ENCODE measurements at places on chromosomes 5 and 9. TPM values are rescaled to one million over a fixed set of nuclear protein-coding genes. Genes with fewer than 3 reads are reported as not detected.

DNA sequence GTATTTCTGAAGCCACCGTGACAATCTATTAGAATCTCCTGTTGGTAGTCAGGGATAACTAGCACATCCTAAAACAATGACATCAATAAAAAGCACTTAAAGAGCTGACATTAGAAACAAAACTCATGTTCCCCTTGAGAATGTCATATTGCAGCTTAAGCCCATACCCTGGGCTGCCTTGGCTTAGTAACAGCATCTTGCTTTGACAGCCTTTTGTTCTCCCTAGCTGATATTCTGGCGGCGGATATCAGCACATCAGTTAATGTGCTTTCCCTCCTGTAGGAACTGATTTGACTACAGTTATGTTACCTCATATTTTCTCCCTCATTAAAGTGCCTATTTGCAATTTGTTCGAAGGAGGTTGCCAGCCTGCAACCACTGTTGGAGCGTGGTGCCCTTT lies 214.1 kb downstream of the CD180 start:
- no peak for DNase-seq

DNA sequence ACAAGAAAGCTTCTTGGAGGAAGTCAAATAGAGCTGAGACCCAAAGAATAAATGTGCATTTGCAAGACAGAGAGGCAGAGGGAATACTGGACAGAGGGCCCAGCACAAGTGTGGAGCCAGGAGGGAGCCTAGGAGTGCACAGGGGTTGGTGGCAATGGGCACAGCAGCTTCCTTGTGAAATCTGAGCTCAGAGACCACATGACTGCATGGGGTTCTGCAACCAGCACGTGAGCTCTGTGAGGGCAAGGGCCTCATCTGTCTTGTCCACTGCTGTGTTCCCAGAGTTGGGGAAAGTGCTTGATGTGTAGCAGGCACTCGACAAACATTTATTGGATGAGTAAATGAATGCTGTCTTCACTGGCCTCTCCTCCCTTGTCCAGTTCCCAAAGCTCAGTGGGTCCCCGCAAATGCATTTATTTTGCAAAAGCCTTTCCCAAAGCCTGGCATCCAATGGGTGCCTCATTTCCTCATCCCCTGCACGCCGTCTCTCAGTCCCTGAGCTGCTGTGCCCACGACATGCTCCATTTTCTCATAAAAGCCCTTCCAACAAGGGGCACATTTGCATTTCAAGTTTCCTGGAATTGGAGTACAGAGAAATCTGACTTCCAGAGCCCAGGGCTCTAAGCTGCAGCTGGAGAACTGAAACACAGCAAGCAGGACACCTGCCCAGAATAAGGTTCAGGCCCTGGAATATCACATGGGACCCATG lies 58.5 kb downstream of the KCNIP1 start:
- no peak for DNase-seq

DNA sequence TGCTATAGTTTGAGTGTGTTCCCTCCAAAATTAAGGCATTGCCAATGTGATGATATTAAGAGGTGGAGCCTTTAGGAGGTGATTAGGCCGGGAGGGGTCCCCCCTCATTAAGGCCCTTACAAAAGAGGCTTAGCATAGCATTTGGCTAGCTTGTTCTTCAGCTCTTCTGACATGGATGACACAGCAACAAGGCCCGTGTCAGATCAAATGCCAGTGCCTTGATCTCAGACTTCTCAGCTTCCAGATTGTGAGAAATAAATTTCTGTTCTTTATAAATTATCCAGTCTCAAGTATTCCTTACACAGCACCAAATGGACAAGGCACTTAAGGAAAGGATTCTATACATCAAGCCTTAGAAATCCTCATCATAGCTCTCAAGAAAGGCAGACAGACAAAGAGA lies 31.8 kb downstream of the SLC38A9 start:
- no peak for DNase-seq

GRCh38 chr9:97510797-97511654 lies 9.6 kb downstream of the TMOD1 start:
- DNase-seq: no peak

DNA sequence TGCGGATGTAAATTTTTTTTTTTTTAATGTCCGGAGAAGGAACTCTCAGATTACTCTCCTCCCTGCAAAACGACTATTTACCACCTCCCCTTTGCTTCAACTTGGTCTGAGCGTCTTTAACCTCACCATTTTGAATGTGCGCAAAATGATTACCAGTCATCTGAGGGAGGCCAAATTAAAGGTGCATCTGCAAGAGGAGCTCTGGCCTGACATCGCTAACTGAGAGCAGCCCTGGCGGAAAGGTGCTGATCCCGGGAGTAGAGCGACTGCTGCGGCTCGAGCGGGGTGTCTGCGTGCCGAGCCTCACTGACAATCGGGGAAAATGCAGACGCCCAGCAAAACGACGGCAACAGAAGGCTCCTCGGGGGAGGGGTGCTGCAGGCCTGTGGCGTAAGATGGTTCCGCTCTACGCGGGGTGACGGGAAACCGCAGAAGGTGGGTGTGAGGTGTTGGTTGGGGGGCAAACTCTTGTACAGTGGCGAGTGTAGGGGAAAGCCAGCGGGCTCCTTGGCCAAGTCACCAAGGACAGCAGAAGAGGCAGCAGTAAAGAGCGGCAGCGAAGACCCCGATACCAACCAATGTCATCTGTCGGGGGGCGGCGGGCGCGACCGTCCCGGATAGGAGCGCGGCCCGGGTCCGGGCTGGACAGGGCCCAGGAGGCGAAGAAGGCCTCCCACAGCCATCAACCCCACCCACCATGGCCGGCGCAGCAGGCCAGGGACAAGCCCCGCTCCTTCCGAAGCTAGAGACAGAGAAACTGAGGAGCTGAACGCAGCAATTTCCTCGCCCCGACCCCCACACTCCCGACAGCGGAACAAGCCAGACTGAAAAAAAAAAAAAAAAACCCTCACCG lies 557 bp downstream of the PJA2 start:
- peak; percentile 88 for DNase-seq

TMEM232 gene
- 3.9 TPM for total RNA-seq
